ENCODE measurements at places on chromosomes 5 and 9.

- no peak for DNase-seq
Observed at GRCh38 chr5:177124486-177124991, 9.0 kb upstream of the NSD1 start.

- no peak for DNase-seq
Observed at GRCh38 chr5:173640156-173640804, 23.8 kb upstream of the BOD1 start.

DNA sequence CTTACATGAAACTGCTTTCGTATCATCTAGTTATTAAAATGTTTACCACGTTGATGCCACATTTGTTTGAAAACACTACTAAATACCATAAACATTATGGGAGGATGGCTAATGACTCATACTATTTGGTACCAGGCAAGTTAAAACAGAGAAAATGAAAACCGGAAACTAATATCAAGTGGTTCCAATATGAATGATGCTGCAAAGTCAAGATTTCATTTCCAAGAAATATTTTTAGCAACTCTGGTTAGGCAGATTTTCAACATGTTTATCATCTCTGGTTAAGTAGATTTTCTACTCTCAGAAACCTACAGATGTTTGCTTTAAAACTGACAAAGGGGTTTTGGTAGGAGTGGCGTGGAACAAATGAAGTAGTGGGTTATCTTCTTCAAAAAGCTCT lies 4.9 kb upstream of the F2R start:
- no peak for DNase-seq

- peak; percentile 22 for DNase-seq
Observed at GRCh38 chr5:150846654-150847333, 473 bp downstream of the IRGM start.

- DNase-seq = no peak
Observed at GRCh38 chr9:76687861-76688391, 76.3 kb upstream of the PCA3 start.

- DNase-seq = no peak
Observed at GRCh38 chr5:68424799-68425537, 209.4 kb downstream of the PIK3R1 start.

DNA sequence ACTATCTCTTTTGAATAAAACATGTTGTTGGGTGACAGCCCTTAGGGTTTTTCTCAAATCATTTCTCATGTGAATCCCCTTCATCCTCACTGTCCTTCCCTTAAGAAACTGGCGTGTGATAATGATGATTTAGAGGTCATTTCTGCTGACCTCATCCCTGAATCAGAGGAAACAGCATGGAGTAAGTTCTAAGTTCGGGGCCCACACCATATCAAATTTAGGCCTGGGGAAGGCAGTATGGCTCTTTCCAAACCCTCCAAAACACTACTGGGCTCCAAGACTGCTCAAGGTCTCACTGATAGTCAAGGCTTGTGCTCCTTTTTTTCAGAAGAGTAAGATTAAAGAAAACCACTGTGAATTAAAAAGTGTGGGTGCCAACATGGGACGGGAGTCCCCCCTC lies 872 bp upstream of the SMIM3 start:
- DNase-seq = no peak

DNA sequence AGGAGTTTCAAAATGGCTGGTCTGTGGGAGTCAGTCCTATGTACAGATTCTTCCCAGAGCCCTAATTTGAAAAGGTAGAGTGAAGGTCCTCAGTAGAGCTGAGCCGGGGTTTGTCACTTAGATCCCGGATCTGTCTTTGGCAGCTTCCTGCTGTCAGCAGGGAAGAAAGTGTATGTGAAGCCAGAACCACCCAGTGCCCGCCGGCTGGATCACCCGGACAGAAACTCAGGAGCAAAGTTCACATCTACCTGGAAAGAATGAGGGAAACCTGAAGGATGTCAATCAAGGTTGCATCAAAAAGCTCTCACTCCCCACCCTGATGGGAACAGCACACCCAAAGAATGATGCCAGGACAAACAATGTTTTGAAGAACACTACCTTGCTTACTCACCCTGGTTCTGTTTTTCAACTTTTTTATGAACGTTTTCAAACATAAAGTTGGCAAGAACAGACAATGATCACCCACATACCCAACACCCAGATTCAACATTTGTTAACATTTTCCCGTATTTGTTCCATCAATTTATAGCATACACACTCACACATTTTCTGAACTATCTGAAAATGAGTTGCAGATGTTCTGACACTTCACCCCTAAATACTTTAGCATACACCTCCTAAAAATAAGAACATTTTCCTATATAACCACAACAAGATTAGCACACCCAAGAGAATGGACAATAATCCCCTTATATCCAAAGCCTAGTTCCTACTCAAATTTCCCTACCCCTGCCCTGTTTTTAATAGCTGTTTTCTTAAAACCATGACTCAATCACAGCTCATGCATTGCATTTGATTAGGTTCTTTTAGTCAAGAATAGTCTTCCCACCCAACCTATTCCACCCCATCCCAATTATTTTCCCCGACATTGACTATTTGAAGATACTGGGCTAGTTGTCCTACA lies 133.9 kb downstream of the LHFPL2 start:
- DNase-seq = no peak

DNA sequence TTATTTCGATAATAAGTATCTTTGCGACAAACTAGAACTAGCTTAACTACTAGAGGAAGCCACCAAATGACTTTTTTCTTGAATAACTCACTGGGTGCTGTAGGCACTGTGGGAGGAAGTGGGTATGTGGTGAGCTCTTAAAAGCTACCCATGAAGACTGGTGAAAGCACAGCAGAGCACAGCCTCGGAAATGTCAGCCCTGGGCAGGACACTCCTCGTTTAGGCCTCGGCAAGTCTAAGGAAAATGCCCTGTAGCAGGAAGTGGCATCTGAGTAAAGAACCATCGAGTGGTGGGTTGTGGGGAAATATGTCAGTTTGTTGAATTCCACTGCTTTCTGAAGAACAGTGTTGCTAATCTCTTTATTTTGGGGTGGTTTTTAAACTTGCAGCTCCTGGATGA lies 44.0 kb upstream of the NCS1 start:
- DNase-seq = peak; percentile 31

DNA sequence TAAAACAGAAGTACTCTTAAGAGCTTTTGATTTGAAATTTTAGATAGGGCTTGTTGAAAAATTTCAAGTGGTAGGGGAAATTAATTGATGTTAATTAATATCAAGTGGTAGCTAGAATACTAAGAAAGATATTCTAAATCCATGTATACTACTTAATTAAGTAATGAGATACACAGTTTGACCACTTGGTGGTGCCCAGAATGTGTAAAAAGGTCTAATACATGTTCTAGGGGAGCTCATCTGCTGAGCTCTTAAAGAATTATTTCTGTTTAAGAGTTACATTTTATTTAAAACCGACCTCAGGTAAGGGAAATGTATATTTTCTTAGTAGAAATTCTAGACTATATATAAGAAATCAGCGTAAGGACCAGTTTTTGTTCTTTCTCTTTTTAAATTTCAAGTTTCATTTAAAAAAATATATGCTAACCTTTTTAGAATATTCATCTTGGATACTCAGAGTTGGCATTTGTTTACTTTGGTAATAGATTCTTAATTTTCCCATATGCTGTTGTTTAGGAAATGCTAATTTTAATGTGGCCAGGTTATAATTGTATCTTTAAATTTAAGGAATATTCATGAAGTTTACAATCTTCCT lies 61.5 kb downstream of the LNPEP start:
- no peak for DNase-seq

DNA sequence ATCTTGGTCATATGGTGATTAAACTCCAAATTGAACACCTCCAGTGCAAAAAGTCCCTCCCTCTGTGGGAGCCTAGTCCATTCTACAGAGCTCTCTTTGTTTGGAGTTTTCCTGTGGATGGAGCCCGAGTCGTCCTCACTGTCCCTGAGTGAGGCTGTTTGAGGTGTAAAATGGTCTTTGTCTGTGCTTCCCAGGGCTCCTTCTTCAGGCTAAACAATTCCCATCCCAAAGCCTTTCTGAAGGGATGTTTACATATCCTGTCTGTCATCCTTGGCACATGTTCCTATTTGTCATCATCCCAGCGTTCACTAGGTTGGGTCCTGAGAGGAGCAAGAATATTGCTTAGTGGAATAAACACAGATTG lies 68.9 kb downstream of the COL27A1 start:
- DNase-seq = no peak

DNA sequence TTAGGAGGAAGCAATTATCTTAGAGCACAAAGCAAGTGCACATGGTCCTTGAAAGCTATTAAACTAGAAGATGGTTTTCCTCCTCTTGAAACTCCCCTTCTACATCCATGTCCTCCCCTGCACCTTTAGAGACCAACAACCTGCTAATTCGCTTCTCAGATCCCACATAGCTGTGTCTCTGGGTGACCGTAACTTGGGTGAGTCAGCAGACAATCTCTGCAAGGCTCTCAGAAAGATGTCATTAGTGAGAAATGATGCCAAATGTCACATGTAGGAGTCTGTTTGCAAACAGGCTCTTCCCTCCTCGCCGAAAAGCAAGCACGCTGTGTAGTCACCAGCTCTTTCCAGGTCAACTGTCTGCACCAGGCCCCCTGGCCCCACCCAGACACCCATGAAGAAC lies 291.8 kb downstream of the SLIT3 start:
- DNase-seq = no peak

GRCh38 chr9:27673641-27674040 lies 100.4 kb upstream of the C9orf72 start:
- no peak for DNase-seq

DNA sequence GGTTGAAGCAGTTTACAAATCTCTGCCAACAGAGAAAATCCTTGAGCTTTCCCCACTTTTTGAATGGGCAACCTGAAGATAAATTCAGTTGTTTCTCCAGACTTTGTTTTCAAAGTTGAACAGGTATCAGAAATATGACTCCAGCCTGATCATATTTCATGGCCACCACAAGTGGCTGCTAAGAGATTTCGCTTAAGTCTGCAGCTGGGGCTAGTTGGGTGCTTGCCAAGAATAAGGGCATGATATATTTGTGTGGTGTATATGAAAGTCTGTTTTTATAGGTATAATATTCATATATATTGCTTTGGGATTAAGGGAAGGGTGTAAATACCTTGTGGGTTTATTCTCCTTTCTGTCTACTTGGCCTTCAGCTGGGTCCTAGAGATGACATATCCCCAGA lies 168.4 kb upstream of the GDNF start:
- no peak for DNase-seq

DNA sequence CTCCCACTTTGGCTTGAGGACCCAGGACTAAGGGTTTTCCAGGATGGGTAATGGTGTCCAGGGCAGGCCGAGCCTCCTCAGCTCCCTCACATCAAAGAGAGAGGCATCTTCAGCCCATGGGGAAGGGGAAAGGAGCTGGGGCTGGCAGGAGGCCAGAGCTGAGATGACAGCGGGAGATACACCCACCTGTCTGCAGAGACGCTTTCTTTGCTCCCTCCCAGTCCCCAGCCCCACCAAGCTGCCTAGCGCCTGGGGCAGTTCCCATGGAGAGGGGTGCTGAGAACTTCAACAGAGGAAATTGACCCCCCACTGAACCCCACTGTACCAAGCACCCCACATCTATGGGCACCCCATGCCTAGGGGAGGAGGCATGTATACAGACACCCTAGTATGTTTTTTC lies 10.6 kb downstream of the PCDH1 start:
- DNase-seq = no peak

DNA sequence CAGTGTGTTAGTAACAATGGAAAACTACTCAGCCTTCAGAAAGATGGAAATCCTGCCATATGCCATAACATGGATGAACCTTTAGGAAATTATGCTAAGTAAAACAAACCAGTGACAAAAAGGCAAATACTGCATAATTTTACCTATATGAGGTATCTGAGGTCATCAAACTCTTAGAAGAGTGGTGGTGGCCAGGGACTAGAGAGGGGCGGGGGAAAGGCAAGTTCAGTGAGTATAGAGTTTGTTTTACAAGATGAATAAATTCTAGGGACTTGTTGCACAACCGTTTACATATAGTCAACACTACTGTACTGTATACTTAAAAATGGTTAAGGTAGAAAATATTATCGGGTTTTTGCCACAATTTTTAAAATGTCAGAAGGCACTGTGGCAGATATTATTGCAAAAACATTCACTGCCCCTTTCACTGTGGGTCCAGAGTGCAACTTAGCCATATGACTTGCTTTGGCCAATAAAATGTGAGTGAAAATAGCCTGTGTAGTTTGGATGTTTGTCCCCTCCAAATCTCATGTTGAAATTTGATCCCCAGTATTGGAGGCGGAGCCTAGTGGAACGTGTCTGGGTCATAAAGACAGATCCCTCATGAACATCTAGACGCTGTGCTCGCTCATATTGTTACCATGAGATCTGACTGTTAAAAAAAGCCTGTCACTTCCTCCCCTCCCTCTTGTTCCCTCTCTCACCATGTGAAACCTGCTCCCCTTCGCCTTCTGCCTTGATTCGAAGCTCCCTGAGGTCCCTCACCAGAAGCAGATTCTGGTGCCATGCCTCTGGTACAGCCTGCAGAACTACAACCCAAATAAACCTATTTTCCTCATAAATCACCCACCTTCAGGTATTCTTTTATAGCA lies 9.5 kb downstream of the ZNF367 start:
- DNase-seq = no peak

DNA sequence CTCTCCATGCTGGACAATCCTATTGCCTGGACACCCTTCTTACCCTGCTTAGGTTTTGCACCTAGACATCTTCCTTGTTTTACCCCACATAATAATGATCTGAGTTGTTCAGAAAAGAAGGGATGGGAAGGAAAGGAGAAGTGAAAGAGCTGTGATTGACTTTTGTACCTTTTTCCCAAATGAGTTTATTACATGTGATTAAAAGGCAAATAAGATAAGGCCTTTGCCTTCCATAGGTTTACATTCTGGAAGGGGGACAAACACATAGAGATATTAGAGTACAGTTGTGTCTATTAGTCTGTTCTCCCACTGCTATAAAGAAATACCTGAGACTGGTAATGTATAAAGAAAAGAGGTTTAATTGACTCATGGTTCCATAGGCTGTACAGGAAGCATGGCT lies 67.1 kb upstream of the RIOK2 start:
- DNase-seq = no peak

GRCh38 chr5:74316064-74316603 lies 324.4 kb downstream of the ENC1 start:
- no peak for DNase-seq

DNA sequence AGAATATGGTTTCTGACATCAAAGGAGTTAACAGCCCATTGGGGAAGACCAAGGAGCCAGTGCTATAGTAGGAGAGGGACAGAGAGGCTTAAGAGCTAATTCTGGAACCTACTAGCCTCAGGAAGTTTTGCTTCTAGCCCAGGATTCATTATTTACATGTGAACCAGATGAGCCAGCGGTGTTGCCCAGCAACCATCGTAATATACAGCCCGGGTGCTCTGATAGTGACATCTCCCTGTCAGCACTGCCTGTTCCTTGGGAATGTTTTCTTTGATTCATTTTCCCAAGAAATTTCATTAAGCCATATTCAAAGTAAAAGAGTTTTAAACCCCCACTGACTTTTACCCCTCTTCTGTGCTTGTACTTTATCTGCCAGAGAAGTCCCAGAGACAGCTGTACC lies 217.4 kb upstream of the ADAMTSL1 start:
- DNase-seq = no peak

DNA sequence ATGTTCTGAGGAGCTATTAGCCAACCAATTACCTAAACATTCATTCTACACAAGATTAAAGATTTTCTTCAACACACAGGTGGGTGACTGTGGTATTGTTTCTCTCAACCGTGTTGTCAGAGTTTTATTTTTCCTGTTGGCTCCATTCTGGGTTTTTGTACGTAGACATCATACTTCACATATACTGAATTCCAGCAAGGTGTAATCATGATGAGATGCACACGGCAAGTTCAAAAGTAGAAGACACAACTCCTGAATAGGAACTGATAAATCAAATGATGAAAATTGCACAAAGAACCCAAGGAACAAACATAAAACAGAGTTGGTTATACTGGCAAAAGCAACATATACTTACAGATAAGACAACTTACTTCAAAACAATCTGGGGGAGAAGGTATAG lies 40.2 kb upstream of the RANBP6 start:
- no peak for DNase-seq

Data from stimulated activated CD4-positive, alpha-beta T cell treated with anti-CD3 and anti-CD28 coated beads, TNF-alpha, amount 100 ng/mL, for 1 hour (primary cell).